ENCODE measurements at places on chromosomes 2 and 18. TPM values are rescaled to one million over a fixed set of nuclear protein-coding genes. Genes with fewer than 3 reads are reported as not detected.

KRTCAP3 gene
- total RNA-seq, result 50.1 TPM

FEV gene
- not detected for total RNA-seq

IL18RAP gene
- not detected for total RNA-seq

TMEM169 gene
- 0.85 TPM for total RNA-seq

CD8B2 gene
- not detected for total RNA-seq

THSD7B gene
- 1.1 TPM for total RNA-seq

TOGARAM2 gene
- 0.70 TPM for total RNA-seq

ECEL1 gene
- total RNA-seq, result not detected

LINC00305 gene
- total RNA-seq, result not detected

TEKT4 gene
- not detected for total RNA-seq

ALLC gene
- not detected for total RNA-seq

PKP4 gene
- 152 TPM for total RNA-seq

PSD4 gene
- 83.2 TPM for total RNA-seq

VIL1 gene
- total RNA-seq, result 0.21 TPM

NOTO gene
- not detected for total RNA-seq

HOXD13 gene
- total RNA-seq, result 0.19 TPM

TM4SF20 gene
- total RNA-seq, result not detected

XDH gene
- 1.7 TPM for total RNA-seq

CYP27C1 gene
- total RNA-seq, result 1.8 TPM

EVX2 gene
- not detected for total RNA-seq

ERBB4 gene
- total RNA-seq, result 1.5 TPM

Measured in suprapubic skin (tissue), 4 donors.